ENCODE measurements at places on chromosomes 2 and 18.

- no peak for DNase-seq
These were observed 17.9 kb downstream of the MOGAT1 start for GRCh38 chr2:222689322-222689721.

GRCh38 chr2:197556456-197556855 lies 40.6 kb downstream of the MOB4 start:
- peak; percentile 8 for DNase-seq

- no peak for DNase-seq
These were observed 13.9 kb downstream of the PCARE start for GRCh38 chr2:29060441-29060840.

DNA sequence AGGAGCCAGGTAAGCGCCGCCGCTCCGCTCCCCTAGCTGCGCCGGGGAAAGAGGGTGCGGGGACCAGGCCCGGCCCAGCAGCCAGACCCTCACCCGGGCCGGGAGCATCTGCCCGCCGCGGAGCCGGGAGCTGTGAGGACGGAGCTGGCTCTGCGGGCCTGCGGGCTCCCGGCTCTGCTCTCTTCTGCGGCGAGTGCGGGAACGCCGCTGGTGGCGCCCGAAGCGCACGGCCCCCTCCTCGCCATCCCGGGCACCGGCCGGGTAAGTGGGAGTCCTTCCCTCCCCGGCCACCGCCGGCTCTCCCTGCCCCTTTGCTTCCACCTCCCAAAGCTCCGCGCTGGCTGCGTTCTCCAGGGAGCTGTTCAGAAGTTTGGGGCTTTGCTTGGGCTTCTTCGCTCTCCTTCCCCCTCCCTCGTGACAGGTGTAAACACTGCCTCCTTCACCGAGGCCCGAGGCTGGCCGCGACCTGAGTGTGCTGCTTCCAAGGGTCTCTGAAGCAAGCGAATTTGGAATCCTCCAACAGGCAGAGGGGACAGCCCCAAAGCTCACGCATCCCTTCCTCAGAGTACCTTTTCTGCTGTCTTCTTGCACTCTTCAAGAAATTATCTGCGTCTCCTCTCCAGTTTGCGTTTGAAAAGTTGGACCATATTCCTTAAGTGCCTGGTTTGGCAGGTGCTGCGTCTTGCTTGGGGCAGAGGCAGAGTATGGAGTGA lies 632 bp downstream of the AFTPH start:
- DNase-seq, result no peak

- DNase-seq, result no peak
These were observed 20.8 kb downstream of the LDLRAD4 start for GRCh38 chr18:13239171-13239956.

- no peak for DNase-seq
These were observed 26.1 kb upstream of the WIPF1 start for GRCh38 chr2:174623690-174624089.

All from AG08395 (cell line).